ENCODE measurements at places on chromosomes 1 and 21.

- DNase-seq = no peak
These were observed 187.0 kb upstream of the HP1BP3 start for GRCh38 chr1:20974069-20974468.

- DNase-seq = no peak
These were observed 32.3 kb downstream of the SLC2A1 start for GRCh38 chr1:42926235-42926878.

- DNase-seq = no peak
These were observed 42.3 kb downstream of the CC2D1B start for GRCh38 chr1:52323731-52324130.

DNA sequence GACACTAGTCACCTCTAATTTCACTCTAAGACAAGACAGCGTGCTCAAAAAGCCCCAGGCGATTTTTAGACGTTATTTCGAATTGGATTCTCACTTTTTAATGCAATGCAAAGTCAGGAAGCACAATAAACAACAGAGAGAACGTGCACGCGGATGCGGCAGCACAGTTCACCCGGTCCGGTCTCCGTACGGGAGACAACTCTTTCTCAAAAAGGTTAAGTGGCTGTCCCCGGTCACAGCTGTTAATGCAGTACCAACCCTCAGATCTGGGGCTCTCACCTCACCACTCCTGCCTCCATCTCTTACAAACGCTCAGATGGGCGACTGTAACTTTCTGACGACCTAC, 1.2 kb downstream of the HP1BP3 start:
- DNase-seq = no peak

DNA sequence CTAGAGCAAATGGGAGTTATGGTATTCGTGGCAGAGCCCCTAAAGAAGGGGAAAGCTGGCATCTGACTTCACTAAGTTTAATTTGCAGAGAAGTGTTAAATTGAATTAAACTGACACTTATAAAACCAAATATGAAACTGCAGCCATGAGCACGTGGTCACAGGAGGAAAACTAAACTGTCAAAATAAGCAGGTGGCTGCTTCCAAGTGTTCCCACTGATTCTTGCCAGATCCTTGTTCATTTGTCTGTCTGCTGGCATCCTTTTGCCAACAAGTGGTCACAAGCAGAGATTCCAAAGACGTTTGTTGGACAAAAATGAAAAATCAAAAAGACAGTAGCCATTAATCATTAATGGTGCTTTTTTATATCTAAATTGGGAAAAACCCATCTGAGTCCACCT, 6.5 kb upstream of the CELA2B start:
- DNase-seq = no peak

- no peak for DNase-seq
These were observed 76.6 kb downstream of the RGL1 start for GRCh38 chr1:183881387-183882131.

DNA sequence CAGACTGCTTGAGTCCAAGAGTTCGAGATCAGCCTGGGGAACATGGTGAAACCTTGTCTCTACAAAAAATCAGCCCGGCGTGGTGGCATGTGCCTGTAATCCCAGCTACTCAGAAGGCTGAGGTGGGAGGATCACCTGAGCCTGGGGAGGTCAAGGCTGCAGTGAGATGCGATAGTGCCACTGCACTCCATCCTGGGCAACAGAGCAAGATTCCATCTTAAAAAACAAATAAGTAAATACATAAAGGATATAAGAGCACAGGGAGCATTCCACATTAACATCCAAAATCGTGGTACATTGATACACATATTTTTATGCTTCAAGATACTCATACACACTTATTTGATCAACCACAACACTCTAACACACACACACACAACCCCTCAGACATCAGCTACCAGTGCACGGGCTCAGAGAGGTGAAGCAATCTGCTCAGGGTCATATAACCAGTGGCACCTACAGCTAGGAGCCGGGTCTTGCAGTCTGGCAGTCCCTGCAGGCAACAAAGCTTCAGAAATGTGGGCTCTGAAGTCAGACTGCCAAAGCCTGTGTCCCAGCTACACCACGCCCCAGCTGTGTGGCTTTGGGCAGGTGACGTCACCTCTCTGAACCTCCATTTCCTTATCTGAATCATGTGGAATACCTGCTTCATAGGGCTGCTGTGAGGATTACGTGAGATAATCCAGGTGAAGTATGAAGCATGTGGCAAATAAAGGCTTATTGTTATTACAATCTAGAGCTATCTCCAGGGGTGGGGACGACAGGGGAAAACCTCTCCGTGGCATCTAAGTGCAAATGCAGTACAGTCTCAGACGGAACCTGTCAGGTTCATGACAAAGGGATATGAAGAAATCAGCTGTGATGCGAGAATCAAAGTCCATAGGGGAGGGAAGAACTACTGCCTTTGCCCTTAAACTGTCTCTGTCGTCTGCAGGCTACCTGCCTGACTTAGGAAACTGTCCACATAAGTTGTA, 4.8 kb upstream of the CRYBG2 start:
- no peak for DNase-seq

- DNase-seq = peak; percentile 91
These were observed at the start of gene PPM1J for GRCh38 chr1:112715264-112716053. Gene PPM1J (minus strand): TSS chr1:112715332. CDS start chr1:112715301, 31 bp downstream.

GRCh38 chr1:163069142-163069541, at the start of gene RGS4:
Gene RGS4 (plus strand): TSS chr1:163069361. CDS start chr1:163069485, 124 bp downstream.
- no peak for DNase-seq

- no peak for DNase-seq
These were observed 54.9 kb downstream of the IVNS1ABP start for GRCh38 chr1:185262151-185262550.

- DNase-seq = no peak
These were observed 12.7 kb upstream of the DEGS1 start for GRCh38 chr1:224170343-224170742.

GRCh38 chr1:67795179-67795912, 37.9 kb downstream of the GNG12 start:
- no peak for DNase-seq

DNA sequence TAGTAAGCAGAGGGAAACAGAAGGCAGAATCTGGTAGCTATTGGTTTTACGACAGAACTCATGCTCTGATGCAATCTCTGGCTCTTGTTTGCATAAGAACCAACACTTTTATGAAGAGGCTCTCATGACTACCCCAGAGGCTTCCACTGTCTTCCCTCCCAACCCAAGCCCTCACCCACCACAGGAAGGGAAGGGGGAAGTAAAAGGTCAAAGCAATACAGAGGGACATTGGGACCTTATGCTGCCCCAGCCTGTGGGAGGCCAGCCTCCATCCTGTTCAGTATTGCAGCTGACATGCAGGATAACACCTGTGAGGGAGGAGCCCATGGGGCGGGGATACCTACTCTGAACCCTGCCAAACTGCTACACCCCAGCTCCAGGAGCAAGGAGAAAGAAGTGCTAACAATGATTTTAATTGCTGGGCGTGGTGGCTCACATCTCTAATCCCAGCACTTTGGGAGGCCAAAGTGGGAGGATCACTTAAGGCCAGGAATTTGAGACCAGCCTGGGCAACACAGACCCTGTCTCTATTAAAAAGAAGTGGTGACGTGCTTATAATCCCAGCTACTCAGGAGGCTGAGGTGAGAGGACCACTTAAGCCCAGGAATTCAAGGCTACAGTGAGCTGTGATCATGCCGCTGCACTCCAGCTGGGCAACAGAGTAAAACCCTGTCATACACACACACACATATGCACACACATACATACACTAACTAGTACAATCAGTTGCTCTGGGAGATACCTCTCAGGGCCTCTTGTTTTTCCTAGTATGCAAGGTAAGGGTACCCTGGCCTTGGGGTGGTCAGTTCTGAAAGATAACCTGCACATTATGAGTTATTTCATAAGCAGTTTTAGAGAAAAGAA, 9.5 kb downstream of the MR1 start:
- DNase-seq = no peak

GRCh38 chr21:30271156-30271555, 11.6 kb downstream of the KRTAP24-1 start:
- DNase-seq = no peak

DNA sequence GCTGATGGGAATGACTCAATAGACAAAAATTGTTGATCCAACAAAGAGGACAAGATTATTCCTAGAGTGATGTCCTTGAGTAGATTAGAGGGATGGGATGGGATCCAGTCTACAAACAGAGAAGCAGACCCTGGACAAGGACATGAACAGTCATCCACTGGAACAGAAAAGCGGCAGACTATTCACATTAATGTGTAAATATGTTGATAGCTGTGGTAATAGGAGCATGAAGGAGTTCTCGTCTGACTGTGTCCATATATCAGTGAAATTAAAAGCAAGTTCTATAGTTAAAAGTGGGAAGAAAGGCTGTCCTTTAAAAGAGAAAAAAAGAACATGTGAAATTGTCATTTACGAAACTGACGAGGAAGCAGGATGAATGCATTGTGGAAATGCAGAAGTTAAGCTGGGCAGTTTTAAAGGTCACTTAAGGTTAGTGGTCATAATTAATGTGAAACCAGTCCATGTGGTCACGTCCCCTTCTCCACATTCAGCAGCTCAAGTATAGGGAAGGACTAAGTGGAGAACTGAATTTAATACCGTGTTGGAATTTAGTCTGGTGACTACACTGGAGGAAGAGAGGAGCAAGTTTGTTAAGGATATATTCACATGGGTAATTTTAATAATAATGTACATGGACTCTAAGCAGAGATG, 62.1 kb downstream of the PIK3R3 start:
- DNase-seq = no peak

GRCh38 chr1:234706199-234706598, 96.2 kb upstream of the IRF2BP2 start:
- DNase-seq = no peak

Data from activated gamma-delta T cell (primary cell).